ENCODE measurements at places on chromosomes 13 and 19.

- no peak for DNase-seq
Measured at GRCh38 chr19:3899531-3900294, 19.2 kb downstream of the ATCAY start.

DNA sequence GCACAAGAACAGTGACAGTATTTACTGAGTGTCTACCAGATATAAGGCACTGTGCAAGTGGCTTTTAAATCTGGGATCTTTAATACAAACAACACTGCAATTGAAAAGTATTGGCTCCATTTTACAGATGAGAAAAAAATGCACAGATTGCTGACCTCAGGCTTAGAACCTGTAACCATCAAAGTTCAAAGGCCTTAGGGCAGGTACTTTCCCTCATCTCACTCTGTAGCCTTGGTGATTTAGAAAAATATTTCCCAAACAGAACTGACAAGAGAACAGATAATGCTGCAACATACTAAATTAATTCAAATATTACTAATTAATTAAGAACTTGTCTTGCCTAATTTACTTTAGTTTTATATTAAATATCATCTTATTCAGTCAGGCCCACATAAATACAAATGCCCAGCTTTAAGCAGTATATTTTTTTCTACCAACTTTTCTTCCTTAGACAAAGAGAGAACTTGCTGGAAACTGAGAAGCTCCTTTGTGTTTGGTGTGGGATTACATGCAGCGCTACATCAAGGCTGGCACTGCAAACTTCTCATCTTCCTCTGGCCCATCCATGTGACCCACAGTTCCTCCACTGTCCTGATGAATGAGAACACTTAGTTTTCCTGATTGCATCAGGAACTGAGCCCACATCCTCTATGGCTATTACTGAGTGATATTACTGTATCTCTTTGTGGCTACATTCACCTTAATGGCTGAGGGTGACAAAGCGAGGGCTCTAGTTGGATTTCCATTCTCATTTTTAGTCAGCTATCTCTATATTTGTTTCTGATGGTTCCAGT is 302.1 kb downstream of the ENOX1 start:
- no peak for DNase-seq

DNA sequence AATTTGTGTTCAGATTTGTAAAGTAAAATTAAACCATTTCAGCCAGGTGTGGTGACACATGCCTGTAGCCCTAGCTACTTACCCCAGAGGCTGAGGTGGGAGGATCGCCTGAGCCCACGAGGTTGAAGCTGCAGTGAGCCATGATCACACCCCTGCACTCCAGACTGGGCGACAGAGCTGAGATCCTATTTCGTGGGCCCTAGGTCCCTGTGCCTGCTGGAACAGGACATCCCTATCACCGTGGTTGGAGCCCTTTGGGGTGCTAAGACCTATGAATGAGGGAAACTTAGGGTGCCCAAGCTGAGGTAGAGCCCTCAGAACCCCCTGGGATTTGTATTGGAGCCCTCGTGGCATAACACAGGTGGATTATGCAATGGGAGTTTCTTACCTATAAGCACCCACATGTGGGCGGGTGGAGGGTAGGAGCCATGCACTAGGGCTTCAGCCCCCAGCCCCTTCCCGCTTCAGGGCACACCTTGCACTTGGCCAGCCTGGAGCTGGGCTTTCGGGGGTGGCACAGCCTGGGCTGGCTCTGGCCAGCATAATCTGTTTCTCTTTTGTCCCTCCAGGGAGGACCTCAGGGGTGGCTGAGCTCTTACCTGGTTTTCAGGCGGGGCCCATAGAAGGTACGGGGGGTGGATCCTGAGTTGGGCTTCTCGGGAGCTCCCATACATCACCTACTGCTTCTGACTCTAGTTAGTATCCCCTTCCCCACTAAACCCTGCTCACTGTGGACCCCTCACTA is 7.2 kb upstream of the USF2 start:
- DNase-seq, result no peak

- no peak for DNase-seq
Measured at GRCh38 chr13:19663416-19663979, 30.0 kb downstream of the MPHOSPH8 start.

GRCh38 chr19:9671655-9672054 is 3.2 kb downstream of the ZNF562 start:
- no peak for DNase-seq

GRCh38 chr13:39452417-39452816 is 150.6 kb downstream of the LHFPL6 start:
- DNase-seq, result no peak

GRCh38 chr19:28971049-28971448 is 241.9 kb downstream of the UQCRFS1 start:
- DNase-seq, result no peak

DNA sequence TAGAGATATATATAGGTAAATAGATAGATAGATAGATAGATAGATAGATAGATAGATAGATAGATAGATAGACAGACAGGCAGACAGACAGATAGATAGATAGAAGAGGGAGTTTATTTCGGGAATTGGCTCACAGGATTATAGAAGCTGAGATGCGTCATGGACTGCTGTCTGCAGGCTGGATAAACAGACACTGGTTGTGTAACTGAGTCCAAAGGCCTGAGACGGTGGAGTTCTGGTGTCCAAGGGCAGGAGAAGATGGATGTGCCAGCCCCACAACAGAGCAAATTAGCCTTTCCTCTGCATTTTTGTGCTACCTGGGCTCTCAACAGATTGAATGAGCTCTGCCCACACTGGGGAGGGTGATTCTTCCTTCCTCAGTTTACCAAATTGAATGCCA is 2.7 kb downstream of the CYP4F3 start:
- DNase-seq, result no peak

GRCh38 chr19:41705393-41706174 is 2.8 kb upstream of the CEACAM5 start:
- DNase-seq, result peak; percentile 8

GRCh38 chr19:8046569-8047165 is 5.9 kb upstream of the CCL25 start:
- DNase-seq, result no peak

GRCh38 chr19:14325863-14326262 is 55.4 kb upstream of the ADGRE5 start:
- DNase-seq, result no peak

GRCh38 chr13:78334059-78334458 is 269.3 kb downstream of the POU4F1 start:
- DNase-seq, result no peak

GRCh38 chr19:50476224-50476906 is at the start of the genes EMC10 and GARIN5A:
EMC10 (plus strand) TSS chr19:50476507; CDS start chr19:50476545, 38 bp downstream.
GARIN5A (minus strand) TSS chr19:50476848; CDS start chr19:50476388, 460 bp downstream.
- peak; percentile 83 for DNase-seq

DNA sequence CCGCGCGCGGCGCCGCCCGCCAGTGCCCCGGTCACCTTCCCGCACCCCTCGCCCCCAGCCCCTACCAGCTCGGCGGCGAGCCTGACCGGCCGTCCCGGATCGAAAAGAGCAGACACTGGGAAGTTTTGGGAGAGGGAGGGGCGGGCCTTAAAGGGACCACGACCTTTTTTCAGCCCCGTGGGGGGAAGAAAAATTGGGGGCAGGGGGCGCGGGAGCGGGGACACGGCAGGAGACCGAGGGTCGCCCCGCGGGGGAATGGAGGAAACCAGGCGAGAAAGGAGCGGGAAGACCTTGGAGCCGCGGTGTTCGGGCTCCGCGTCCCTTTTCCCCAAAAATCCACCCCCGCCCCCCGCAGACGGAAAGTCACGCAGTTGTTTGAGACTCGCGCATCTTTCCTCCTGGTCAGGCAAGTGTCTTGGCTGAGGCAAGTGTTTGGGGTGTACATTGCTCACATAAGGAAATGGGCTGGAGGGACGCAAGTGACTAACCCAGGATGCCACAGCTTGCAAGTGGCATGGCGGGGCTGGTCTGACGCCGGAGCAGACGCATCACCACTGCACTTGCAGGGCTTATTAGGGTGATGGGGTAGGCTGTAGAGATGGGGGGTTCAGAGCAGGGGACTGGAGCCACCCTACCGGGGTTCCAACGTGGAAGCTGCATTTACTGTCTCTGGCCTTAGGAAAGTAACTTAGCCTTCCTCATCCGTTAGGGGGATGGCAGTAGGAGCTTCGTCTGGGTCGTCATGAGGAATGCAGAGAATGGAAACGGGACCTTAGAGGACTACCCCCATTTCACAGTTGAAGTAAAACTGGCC is 2.7 kb upstream of the HNRNPL start:
- DNase-seq, result peak; percentile 39

DNA sequence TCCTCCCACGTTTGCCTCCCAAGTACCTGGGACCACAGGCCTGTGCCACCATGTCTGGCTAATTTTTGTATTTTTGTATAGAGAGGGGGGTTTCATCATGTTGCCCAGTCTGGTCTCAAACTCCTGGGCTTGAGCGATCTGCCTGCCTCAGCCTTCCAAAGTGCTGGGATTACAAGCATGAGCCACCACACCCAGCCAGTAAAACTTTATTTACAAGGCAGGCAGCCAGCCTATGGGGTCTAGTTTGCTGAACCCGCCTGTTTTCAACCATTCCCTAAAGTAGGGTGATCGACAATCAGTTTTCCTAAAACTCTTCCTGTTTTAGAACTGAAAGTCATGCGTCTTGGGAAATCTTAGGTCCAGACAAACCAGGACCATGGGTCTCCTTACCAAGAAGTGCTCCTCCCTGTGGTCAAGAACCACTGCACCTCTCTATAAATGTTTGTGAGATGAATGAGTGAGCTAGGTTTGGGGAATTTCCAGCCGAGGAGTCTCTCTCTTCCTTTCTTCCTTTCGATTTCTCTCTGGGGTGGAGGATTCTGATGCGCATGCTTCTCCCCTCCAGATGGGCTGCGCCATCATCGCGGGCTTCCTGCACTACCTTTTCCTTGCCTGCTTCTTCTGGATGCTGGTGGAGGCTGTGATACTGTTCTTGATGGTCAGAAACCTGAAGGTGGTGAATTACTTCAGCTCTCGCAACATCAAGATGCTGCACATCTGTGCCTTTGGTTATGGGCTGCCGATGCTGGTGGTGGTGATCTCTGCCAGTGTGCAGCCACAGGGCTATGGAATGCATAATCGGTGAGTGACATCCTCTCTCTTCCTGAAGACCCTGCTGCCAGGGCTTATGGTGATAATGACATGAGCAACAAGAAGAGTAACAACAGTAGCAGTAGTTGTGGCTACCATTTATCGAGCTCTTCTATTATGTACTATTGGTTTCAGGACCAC is 38.7 kb downstream of the ADGRE1 start:
- no peak for DNase-seq

GRCh38 chr13:44899967-44900366 is 89.3 kb downstream of the NUFIP1 start:
- DNase-seq, result no peak

DNA sequence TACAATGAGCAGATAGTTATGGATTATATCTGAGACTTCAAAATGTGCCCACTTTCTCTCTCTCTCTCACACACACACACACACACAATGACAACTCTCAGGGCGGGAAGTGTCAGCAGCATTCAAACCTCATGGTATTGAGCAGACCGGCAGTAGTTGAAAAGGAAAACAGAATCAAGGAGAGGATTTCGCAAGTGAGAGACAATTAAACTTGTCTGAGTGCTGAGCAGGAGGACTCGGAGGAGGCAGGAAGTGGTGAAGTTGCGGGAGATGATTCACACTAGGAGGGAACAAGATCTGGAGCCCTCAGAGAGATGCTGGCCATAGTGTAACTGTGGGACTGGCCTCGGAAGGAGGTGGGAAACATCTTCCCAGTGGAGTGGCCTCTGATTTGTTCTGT is 353.1 kb downstream of the EFNB2 start:
- DNase-seq, result no peak

- DNase-seq, result no peak
Measured at GRCh38 chr13:36341718-36342117, 4.5 kb downstream of the SPART start.

- no peak for DNase-seq
Measured at GRCh38 chr19:18762125-18763023, 28.7 kb downstream of the COMP start.

DNA sequence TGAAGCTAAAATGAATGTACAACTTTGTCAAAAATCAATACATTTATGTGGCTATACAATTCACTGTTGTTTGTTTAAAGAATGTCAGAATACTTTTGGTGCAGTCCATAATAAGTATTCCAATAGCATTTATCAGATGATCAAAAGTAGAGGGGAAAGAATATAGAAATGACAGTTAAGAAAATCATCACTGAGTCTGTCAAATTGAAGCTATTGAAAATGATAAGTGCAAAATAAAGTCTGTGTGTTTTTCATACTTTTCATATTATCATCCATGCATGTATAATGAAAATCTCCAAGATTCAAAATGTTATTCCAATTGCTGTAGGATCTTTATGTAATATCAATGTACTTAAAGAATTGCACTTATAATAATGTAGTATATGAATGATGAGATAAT is 93.3 kb upstream of the ATXN8OS start:
- no peak for DNase-seq

GRCh38 chr19:30696514-30696913 is 324.3 kb downstream of the ZNF536 start:
- DNase-seq, result no peak

DNA sequence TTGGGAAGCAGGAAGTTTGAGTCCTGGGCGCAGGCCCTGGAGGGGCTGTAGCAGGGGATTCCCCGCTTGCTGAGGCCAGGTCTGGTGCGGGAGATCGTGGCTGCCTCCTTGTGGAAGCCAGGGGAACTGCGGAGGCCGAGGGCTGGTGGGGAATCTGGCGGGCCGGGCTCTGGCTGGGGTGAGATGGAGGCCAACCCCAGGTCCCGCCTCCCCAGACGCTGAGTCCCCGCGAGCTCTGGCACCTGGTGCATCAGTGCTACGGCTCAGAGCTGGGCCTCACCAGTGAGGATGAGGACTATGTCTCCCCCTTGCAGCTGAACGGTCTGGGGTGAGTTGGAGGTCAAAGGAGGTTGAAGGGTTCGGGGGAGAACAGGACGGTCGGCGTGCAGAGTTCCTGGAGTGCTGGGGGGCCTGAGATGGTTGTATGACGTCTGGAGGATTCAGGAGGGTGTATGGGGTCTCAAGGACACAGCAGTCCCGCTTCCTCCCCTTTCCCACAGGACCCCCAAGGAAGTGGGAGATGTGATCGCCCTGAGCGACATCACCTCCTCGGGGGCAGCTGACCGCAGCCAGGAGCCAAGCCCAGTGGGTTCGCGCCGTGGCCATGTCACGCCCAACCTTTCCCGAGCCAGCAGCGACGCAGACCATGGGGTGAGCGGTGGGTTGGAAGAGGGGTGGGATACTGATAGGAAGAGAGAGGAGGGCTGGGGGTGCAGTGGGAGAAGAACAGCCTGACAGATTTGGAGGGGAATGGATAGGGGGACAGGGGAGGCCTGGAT is 13.1 kb downstream of the GRAMD1A start:
- peak; percentile 68 for DNase-seq

GRCh38 chr19:28429356-28429755 is 783.6 kb downstream of the UQCRFS1 start:
- DNase-seq, result no peak

GRCh38 chr19:7386308-7386707 is 37.6 kb downstream of the ARHGEF18 start:
- no peak for DNase-seq

DNA sequence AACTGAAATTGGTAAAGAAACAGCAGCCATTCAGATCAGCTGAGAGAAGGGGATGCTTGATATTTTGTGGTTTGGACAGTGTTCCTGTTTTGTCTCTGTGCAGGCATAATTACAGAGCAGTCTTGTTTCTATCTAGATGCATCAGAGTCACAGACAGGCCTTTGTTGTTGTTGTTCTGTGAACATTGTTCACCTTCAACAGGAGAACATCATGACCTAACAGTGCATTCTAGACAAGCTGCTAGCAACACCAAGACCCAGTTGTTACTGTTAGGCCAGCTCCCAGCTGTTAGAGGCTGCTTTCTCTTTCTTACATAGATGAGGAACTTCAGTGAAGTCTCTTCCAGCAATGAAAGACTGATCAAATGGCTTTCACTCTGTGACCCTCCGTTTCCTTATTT is 8.5 kb upstream of the LSR start:
- no peak for DNase-seq

All from activated CD8-positive, alpha-beta memory T cell treated with anti-CD3 and anti-CD28 coated beads for 1 hour (primary cell).